ENCODE measurements at places on chromosomes 16 and 17. TPM values are rescaled to one million over a fixed set of nuclear protein-coding genes. Genes with fewer than 3 reads are reported as not detected.

- no peak for DNase-seq
- H3K4me1 ChIP-seq = no peaks in the 10 kb centered on the region
- H3K4me3 ChIP-seq = no peak overlapping the region
- no peak overlapping the region for H3K27ac ChIP-seq
Observed at GRCh38 chr16:12240036-12240435, 263.5 kb downstream of the SNX29 start.

- peaks cover 13% of the 10 kb centered on the region for H3K4me1 ChIP-seq
- no peaks in the 10 kb centered on the region for H3K36me3 ChIP-seq
- H3K27me3 ChIP-seq = peaks cover 62% of the 10 kb centered on the region
- H3K4me3 ChIP-seq = no peak overlapping the region
- DNase-seq = no peak
Observed at GRCh38 chr17:14297161-14297851, 3.6 kb upstream of the HS3ST3B1 start.

GRCh38 chr17:44333371-44333770 lies 8.7 kb upstream of the SLC25A39 start:
- no peak for DNase-seq
- H3K36me3 ChIP-seq = no peaks in the 10 kb centered on the region
- no peaks in the 10 kb centered on the region for H3K4me1 ChIP-seq
- H3K27me3 ChIP-seq = no peaks in the 10 kb centered on the region
- H3K27ac ChIP-seq = no peak overlapping the region

GRCh38 chr16:28835864-28836760 lies 10.0 kb downstream of the TUFM start:
- no peak overlapping the region for H3K4me3 ChIP-seq
- H3K36me3 ChIP-seq = no peaks in the 10 kb centered on the region
- no peak for DNase-seq
- H3K4me1 ChIP-seq = no peaks in the 10 kb centered on the region
- no peak overlapping the region for H3K27ac ChIP-seq

GRCh38 chr17:50605429-50605828 lies 29.3 kb upstream of the ABCC3 start:
- no peaks in the 10 kb centered on the region for H3K27me3 ChIP-seq
- no peaks in the 10 kb centered on the region for H3K36me3 ChIP-seq
- no peak overlapping the region for H3K27ac ChIP-seq
- no peak overlapping the region for H3K4me3 ChIP-seq

- H3K4me3 ChIP-seq = no peak overlapping the region
- no peak for DNase-seq
- no peaks in the 10 kb centered on the region for H3K36me3 ChIP-seq
- H3K27ac ChIP-seq = no peak overlapping the region
- H3K4me1 ChIP-seq = no peaks in the 10 kb centered on the region
Observed at GRCh38 chr17:9472094-9472493, 103.5 kb downstream of the STX8 start.

- H3K4me3 ChIP-seq = no peak overlapping the region
- DNase-seq = no peak
- H3K27me3 ChIP-seq = no peaks in the 10 kb centered on the region
- no peaks in the 10 kb centered on the region for H3K4me1 ChIP-seq
Observed at GRCh38 chr17:488993-489757, 136.6 kb upstream of the RPH3AL start.

- H3K27me3 ChIP-seq = no peaks in the 10 kb centered on the region
- peak overlapping the region; percentile 74 for H3K4me3 ChIP-seq
- peak overlapping the region; percentile 82 for H3K27ac ChIP-seq
- DNase-seq = peak; percentile 55
- H3K36me3 ChIP-seq = no peaks in the 10 kb centered on the region
Observed at GRCh38 chr17:42153919-42154742, 658 bp downstream of the RAB5C start.

DNA sequence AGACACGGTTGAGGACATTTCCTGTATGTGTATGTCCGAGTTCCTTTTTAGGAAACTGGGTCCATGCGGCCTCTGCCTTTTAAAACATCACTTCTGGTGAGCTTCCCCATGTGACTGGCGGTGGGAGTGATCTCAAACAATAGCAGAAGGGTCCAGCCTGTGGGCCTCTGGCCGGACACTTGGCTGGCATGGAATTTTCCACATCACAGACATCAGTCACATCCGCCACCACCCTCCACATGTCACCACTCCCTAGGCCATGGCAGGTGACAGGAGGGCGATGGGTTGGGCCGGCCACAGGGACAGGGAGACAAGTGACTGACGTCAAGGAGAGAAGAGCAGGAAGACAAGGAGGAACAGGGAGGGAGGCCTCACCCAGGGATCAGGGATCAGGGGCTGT lies 83.7 kb downstream of the DNAH17 start:
- H3K4me1 ChIP-seq = no peaks in the 10 kb centered on the region
- no peaks in the 10 kb centered on the region for H3K36me3 ChIP-seq
- H3K4me3 ChIP-seq = no peak overlapping the region
- H3K27me3 ChIP-seq = no peaks in the 10 kb centered on the region
- no peak overlapping the region for H3K27ac ChIP-seq
- DNase-seq = peak; percentile 66

GRCh38 chr17:6392609-6393350 lies 42.1 kb downstream of the AIPL1 start:
- no peaks in the 10 kb centered on the region for H3K27me3 ChIP-seq
- no peaks in the 10 kb centered on the region for H3K4me1 ChIP-seq
- H3K4me3 ChIP-seq = no peak overlapping the region

DNA sequence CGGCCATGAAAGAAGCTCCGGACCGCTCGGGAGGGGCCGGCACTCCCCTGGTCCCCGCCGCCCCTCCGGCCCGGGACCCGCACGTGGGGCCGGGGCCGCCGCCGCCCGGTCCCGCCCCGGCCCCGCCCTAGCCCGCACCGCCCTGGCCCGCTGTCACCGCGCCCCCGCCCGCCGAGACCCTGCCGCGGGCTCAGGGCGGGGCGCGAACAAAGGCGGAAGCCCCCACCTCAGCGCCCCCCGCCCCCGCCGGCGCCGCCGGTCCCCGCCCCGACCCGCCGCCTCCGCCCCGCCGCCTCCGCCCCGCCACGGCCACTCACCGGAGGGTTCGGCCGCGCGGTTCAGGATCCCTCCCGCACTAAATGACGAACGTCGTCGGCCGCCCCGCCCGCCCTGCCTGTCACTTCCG lies at the start of gene ARHGDIA:
TSS of gene ARHGDIA (minus strand) at position 357 of the 406 bp plus-strand sequence. CDS start 1,407 bp downstream, outside the sequence.
- H3K36me3 ChIP-seq = peaks cover 25% of the 10 kb centered on the region
- H3K27ac ChIP-seq = peak within 1 kb of the TSS; percentile 99
- peaks cover 25% of the 10 kb centered on the region for H3K4me1 ChIP-seq
- no peaks in the 10 kb centered on the region for H3K27me3 ChIP-seq

GRCh38 chr16:8730335-8730915 lies 56.0 kb downstream of the ABAT start:
- DNase-seq = no peak
- H3K4me3 ChIP-seq = no peak overlapping the region
- H3K27ac ChIP-seq = no peak overlapping the region
- no peaks in the 10 kb centered on the region for H3K27me3 ChIP-seq
- H3K4me1 ChIP-seq = no peaks in the 10 kb centered on the region

- DNase-seq = no peak
- no peaks in the 10 kb centered on the region for H3K36me3 ChIP-seq
- no peak overlapping the region for H3K4me3 ChIP-seq
- peaks cover 10% of the 10 kb centered on the region for H3K4me1 ChIP-seq
Observed at GRCh38 chr17:28124962-28125361, 82.5 kb downstream of the NLK start.

- no peak overlapping the region for H3K4me3 ChIP-seq
- no peaks in the 10 kb centered on the region for H3K27me3 ChIP-seq
- H3K4me1 ChIP-seq = no peaks in the 10 kb centered on the region
- no peak for DNase-seq
- no peak overlapping the region for H3K27ac ChIP-seq
Observed at GRCh38 chr17:21517538-21518293, 141.6 kb downstream of the KCNJ12 start.

GRCh38 chr17:83071966-83072562 lies 7.3 kb upstream of the METRNL start:
- no peaks in the 10 kb centered on the region for H3K4me1 ChIP-seq
- H3K27me3 ChIP-seq = no peaks in the 10 kb centered on the region
- H3K4me3 ChIP-seq = no peak overlapping the region
- H3K27ac ChIP-seq = no peak overlapping the region
- no peak for DNase-seq

DNA sequence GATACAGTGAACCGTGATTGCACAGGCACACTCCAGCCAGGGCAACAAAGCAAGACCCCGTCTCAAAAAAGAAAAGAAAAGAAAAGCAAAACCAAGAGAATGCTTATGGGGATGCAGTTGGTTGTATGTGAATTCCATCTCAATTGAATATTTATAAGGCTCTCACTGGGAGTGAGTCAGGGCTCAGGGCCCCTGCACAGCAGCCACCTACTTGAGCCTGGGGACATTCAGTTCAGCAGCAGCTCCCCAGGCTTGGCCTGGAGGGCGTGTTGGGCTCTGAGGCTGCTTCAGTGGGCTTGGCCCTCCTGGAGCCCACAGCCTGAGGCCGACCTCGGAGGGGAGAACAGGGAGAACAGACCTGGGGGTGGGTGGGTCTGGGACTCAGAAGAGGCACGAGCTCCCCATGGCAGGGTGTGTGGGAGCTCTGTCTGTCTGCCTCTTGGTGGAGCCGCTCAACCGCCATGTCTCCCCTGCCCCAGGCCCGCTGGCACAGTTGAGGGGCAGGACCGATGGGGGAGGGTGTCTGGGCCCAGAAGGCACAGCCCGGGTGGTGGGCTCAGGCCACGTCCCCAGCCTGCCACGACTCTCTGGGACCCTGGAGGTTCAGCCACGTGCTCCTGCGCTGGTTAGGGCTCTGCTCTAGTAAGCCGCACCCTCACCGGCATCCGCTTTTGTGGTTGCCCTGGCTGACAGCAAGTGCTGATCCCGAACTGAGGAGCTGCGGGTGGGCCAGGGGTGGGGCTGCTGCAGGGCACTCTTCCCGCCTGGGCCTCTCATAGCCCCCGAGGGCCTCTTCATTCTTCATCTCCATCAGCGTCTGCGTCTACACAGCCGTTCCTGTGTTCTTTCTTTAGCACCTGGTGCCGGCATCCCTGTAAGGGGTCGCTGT lies 24.8 kb downstream of the ZFPM1 start:
- H3K4me3 ChIP-seq = no peak overlapping the region
- no peak overlapping the region for H3K27ac ChIP-seq
- H3K36me3 ChIP-seq = no peaks in the 10 kb centered on the region
- no peaks in the 10 kb centered on the region for H3K27me3 ChIP-seq
- DNase-seq = no peak

- H3K36me3 ChIP-seq = no peaks in the 10 kb centered on the region
- H3K27ac ChIP-seq = no peak overlapping the region
- no peaks in the 10 kb centered on the region for H3K4me1 ChIP-seq
- peaks cover 3% of the 10 kb centered on the region for H3K27me3 ChIP-seq
- no peak overlapping the region for H3K4me3 ChIP-seq
Observed at GRCh38 chr17:77590951-77591735, 367.4 kb upstream of the TNRC6C start.

DNA sequence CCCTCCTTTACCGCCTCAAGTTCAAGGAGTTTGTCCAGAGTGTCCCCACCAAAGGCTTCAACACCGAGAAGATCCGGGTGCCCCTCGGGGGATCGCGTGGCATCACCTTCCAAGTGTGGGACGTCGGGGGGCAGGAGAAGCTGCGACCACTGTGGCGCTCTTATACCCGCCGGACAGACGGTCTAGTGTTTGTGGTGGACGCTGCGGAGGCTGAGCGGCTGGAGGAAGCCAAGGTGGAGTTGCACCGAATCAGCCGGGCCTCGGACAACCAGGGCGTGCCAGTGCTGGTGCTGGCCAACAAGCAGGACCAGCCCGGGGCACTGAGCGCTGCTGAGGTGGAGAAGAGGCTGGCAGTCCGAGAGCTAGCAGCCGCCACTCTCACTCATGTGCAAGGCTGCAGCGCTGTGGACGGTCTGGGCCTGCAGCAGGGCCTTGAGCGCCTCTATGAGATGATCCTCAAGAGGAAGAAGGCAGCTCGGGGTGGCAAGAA lies 1.1 kb downstream of the ARL4D start:
- H3K4me3 ChIP-seq = no peak overlapping the region
- peaks cover 22% of the 10 kb centered on the region for H3K4me1 ChIP-seq
- no peak for DNase-seq
- no peaks in the 10 kb centered on the region for H3K27me3 ChIP-seq
- peak overlapping the region; percentile 62 for H3K27ac ChIP-seq
- H3K36me3 ChIP-seq = no peaks in the 10 kb centered on the region

- H3K27me3 ChIP-seq = no peaks in the 10 kb centered on the region
- H3K36me3 ChIP-seq = no peaks in the 10 kb centered on the region
- H3K27ac ChIP-seq = no peak overlapping the region
- H3K4me3 ChIP-seq = no peak overlapping the region
- H3K4me1 ChIP-seq = peaks cover 13% of the 10 kb centered on the region
- no peak for DNase-seq
Observed at GRCh38 chr17:58384897-58385296, 32.4 kb downstream of the RNF43 start.

DNA sequence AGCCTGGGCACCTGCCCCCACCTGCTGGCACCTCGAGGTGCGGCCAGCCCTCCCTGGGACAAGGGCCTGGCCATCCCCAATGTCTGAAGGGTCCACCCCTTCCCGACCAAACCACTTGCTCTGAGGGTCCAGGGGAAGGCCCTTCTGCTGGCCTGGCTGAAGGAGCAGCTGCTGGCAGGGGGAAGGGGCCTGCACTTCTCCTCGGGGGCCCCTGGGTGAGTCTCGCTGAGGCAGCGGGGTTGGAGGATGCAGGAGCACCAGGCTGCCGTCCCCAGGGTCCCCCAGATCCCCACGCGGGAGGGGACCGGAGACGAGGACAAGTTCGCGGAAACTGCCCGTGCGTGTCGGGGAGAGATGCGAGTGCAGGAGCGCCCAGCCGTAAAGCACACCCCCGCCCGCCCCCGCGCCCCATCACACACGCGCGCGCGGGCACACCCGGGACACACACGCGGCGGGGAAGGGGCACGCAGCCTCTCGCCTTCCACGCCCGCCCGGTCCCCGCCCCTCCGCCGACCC lies 725 bp upstream of the CACNA1H start:
- no peaks in the 10 kb centered on the region for H3K27me3 ChIP-seq
- H3K27ac ChIP-seq = no peak overlapping the region
- no peaks in the 10 kb centered on the region for H3K36me3 ChIP-seq
- H3K4me1 ChIP-seq = peaks cover 9% of the 10 kb centered on the region
- peak; percentile 47 for DNase-seq

The TBC1D16 gene
- total RNA-seq = 39.7 TPM

The ORC6 gene
- total RNA-seq = 16.1 TPM

The TAC4 gene
- not detected for total RNA-seq

The SLC38A8 gene
- total RNA-seq = not detected

The ZNF469 gene
- total RNA-seq = 1.8 TPM

The ACSM2B gene
- 0.28 TPM for total RNA-seq

The CDH3 gene
- total RNA-seq = 3.3 TPM

The ARL2BP gene
- total RNA-seq = 88.7 TPM

The CLDN6 gene
- total RNA-seq = 0.46 TPM

The LRRC46 gene
- 0.61 TPM for total RNA-seq

The RHBDL1 gene
- total RNA-seq = 3.9 TPM

The SECTM1 gene
- 10.6 TPM for total RNA-seq
